ENCODE measurements at places on chromosomes 1 and 21.

- DNase-seq, result peak; percentile 32
Observed at GRCh38 chr1:192809307-192810252, 741 bp downstream of the RGS2 start.

DNA sequence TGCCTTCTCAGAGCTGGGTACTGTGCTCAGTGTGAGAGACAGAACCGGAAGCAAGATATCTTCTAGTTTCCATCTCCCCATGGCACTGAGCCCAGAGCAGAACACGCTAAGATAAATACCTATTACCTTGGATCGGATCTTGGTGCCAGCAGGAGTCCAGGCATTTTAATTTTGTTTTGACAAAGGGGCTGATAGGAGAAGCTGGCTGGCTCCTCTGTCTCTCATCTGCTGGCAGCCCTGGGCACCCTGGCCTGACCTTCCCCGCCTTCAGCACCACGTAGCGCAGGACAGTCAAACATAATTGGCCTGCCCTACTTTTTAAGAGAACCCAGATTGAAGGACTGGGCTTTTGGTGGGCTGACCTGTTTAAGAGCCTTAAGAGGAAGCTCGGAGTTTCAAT lies 160.7 kb upstream of the KLHDC7A start:
- DNase-seq, result no peak

- DNase-seq, result no peak
Observed at GRCh38 chr21:36381841-36382589, 3.2 kb upstream of the CHAF1B start.

DNA sequence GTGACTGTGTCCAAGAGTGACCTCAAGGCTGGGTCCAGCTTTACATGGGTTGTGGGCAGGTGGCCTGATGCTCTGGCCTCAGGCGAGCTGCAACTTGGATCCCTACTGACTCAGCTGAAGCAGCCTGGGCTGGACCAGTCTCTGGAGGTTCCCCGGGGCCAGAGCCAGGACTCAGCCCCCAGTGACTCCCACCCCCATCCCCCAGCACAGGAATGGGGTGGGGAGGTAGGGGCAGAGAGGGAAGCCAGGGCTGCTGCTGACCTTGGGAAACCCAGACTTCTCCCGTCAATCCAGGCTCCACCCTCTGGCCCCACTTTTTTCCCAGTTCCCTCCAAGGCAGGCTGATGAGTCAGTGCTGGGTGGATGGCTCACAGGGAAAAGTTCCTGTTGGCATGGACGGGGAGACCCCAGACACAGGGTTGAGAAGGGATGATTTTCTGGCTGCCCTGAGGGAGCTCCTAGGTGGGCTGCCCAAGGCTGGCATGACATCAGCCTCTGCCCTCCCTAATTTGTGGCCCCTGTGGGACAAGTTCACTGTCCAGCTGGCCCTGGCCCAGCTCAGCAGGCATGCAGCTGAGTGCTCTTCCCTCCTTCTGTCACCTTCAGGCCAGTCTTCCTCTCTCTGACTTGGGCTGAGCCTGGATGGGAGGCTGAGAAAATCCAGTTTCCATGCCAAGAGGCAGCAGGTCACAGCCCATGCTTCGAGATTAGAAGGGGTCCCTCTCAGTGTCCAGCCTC lies 2.2 kb downstream of the ZC3H12A start:
- DNase-seq, result no peak

- DNase-seq, result no peak
Observed at GRCh38 chr1:236914375-236914774, 89.9 kb downstream of the MT1HL1 start.

DNA sequence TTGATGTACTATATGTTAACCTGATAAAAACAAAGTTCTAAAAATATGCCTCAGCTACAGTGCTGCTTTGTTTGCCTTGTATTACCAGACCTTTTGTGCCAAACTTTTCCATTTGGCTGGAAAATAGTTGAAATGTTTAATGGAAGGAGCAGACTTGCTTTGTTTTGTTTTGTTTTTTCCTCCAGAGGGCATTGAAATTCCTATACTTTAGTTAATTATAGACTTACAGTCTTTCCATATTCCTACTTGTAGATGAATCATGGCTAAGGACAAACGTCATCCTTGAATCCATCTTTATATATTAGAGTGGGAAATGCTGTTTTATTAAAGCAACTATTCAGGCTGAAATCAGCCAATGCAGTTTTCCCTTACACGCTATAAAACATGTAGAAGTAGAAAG lies 6.7 kb downstream of the CAP1 start:
- no peak for DNase-seq

DNA sequence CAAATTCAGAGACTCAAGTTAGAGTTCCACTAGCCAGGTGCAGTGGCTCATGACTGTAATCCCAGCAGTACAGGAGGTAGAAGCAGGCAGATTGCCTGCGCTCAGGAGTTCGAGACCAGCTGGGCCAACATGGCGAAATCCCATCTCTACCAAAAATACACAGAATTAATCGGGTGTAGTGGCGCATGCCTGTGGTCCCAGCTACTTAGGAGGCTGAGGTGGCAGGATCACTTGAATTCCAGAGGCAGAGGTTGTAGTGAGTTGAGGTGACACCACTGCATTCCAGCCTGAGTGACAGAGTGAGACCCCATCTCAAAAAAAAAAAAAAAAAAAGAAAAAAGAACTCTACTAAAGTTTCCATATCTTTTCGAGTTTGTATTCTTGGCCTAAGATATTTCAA lies 36.7 kb upstream of the CHRM3 start:
- DNase-seq, result no peak

- no peak for DNase-seq
Observed at GRCh38 chr1:222335586-222335985, 212.3 kb downstream of the HHIPL2 start.

DNA sequence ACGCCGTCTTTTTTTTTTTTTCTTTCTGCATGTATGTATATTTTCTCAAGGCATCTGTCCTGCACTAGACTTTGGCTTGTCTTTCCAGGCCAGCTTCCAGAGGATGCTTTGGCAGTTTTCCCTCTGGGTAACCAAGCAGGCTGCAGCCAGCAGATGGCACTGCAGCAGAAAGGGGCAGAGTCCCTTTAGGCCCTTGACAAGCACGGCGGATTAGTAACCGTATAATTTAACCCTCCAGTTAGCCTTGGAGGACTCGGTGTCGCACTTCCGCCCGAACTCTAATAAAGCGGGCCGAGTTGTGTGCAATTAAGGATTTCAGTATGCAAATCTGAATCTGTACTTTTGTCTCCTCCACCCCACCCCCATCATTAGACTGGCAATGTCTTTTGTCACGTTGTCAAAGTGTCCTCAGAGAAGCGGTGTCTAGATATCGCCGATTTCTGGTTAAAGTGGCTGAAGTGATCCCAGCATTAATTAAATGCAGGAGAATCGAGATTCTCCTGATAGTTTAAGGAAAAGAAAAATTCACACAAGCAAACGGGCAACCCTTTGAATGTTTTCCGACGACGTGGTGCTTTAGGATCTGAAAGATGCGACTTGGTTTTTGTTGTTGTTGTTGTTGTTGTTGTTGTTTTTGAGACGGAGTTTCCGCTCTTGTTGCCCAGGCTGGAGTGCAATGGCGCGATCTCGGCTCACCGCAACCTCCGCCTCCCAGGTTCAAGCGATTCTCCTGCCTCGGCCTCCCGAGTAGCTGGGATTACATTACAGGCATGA lies 1.1 kb upstream of the TMEM167B start:
- DNase-seq, result no peak

GRCh38 chr1:173590557-173590956 lies 12.3 kb downstream of the SLC9C2 start:
- no peak for DNase-seq

GRCh38 chr1:232813760-232814159 lies 8.5 kb downstream of the MAP10 start:
- DNase-seq, result no peak

- DNase-seq, result no peak
Observed at GRCh38 chr1:81220614-81221071, 580.1 kb upstream of the ADGRL2 start.

- DNase-seq, result no peak
Observed at GRCh38 chr1:92563457-92564216, 76.9 kb upstream of the GFI1 start.

DNA sequence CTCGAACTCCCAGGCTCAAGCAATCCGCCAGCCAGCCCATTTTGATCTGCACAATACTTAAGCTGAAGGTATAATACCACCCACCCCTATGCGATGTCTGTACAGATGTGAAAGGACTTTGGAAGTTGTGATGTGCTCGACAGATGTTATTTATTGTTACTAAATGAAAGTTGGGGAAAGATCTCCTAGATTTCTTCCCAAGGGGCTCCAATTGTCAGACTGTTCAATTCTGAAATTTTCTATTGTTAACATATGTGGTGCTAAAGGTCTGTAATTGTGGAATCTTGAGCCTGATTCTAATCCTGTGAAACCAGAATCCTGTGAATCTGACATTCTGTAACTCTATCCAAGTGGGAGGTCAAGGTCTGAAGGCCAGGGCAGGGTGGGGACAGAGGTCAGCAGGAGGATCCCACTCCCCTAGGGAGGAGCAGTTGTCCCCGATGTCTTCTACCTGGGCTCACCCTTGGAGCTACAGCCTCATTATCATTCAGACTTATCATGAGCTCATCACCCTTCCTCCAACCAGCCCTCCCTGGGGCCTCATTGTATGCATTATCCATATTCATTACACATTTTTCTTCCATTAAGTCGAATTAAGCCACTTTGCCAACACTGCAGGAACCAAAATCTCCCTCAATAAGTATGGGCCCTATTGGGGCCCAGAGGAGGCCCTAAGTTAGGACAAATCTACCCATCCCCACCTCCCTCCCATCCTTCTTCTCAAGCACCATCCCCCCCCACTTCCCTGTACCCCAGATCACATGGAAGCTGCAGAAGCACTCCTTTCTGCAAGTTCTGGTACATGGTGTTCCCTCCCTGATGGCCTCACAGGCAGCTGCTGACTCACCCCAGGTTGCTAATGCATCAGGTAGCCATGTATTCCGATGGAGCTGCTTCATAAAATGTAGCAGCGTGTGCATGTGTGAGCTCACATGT lies 32.3 kb downstream of the SHISAL2A start:
- DNase-seq, result no peak

GRCh38 chr1:39413902-39414528 lies 77.4 kb upstream of the BMP8A start:
- DNase-seq, result no peak

DNA sequence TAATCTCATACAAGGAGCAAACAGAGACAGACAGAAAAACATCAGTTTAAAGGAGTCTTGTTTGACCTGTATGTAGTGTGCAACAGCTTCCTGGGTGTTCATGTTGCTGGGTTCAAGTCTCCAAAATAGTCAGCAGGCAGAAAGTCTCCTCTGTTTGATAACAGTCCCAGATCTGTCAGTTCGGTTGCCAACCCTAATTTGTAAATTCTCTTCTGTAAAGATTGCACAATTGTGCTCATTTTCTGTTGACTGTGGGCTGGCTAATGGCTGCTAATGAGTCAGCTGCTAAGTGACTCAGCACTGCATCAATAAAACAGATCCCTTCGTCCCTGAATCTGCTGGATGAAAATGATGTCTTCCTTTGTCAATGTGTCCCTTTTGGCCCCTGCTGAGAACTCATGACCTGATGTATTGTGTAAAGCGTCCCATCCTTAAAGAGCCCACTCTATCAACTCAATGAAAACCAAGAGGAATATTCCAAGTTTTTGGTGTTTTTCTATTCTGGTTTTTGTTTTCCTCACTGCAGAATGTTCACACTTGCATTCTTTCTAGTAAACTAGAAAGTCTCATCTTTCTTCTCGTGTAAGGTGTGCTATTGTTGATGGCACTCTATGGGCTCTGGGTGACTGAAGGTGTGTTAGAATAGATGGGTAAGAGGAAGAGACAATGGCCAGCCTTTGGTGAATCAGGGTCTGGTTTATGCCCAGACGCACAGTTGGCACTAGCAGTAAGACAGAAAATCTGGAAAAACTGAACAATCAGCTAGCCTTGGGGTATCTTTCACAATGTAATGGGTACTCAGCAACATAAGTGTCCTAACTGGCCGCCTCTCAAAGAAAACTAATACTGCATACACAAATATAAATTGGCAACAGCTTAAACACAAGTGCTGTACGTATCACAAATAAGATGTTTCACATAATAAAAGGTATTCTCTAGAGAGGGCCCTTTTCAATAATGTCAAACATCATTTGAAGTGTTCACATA lies 75.1 kb upstream of the SIPA1L2 start:
- no peak for DNase-seq

GRCh38 chr1:91398291-91398690 lies 6.3 kb downstream of the HFM1 start:
- no peak for DNase-seq

GRCh38 chr1:188689542-188689941 lies 1788.1 kb downstream of the BRINP3 start:
- DNase-seq, result no peak

GRCh38 chr21:35511696-35512162 lies 462.6 kb upstream of the RUNX1 start:
- no peak for DNase-seq

- no peak for DNase-seq
Observed at GRCh38 chr1:194813096-194813495, 1626.7 kb upstream of the B3GALT2 start.

GRCh38 chr1:43436371-43436770 lies 17.4 kb downstream of the HYI start:
- DNase-seq, result no peak

- peak; percentile 36 for DNase-seq
Observed at GRCh38 chr1:95116580-95117206, 462 bp upstream of the TLCD4 start.

DNA sequence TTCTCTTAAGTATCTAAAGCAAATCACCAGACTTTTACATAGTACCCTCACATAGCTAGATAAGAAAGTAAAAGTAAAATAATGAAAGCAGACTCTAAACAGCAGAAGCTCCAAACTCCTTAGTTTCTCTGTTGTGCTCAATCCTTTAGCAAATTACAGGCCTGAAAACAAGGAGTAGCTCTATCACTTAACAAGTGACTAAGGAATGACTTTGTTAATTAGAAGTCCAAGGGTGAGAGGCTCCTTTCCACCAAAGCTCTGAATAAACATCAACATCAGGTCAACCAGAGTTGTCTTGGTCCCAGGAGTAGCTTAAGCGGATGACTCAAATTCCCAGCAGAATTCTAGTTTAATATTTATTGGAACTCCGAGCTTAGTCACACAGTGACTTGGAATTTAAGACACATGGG lies 5.9 kb downstream of the NRIP1 start:
- no peak for DNase-seq

GRCh38 chr1:150268340-150268704 lies 494 bp downstream of the APH1A start:
- peak; percentile 30 for DNase-seq

DNA sequence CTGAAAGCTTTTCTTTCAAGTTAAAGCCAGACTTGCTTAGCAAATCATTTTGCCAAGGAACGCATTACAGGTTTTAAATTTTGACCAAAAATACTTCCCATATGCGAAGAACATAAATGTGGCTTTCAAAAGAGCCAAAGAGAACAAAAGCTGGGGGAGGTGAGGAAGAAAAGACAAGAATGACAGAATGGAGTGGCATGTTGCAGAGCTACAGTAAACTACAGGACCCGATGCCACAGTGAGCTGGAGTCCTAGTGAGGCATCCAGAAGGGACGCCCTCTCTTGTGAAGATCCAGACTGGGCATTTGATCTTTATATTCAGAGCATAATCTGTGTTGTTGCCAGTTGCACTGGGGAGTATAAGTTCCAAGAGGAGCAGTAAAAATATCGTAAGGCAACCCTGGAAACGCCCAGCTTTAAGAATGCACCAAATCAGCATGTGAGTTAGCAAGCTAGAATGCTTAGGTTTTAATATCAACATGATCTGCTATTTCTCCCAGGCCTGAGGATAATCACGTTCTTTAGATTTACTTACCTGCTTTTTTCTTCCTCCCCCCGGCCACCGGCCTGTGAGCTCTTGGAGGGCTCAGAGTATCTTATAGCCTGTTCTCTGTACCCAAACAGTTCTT lies 48.4 kb upstream of the HOOK1 start:
- no peak for DNase-seq

Measured in effector CD4-positive, alpha-beta T cell (primary cell).